NCI-H1092 (cell line): ENCODE measurements at places on chromosomes 6 and 20.

DNA sequence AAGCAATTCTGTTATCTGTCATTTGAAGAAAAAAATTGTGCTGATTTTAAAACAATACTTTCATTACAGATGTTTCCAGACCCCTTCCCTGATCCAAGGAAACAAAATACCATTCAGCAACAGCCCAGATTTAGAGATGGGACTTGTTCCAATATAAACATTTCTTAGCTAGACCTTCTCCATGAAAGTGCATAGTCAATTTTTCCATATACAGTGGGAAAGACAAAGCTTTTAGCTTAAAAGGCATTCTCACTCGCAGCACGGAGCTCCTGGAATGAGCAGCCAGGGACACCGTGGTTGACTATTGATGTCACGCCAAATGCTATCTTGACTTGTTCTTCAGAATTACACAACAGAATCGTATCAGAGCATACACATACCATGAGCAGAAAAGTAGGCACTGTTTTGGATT, 21.5 kb downstream of the LAMA4 start:
- no peak for DNase-seq

- DNase-seq, result no peak
Observed at GRCh38 chr20:46183768-46184167, 65.7 kb downstream of the CD40 start.

GRCh38 chr6:121677571-121677970, 242.1 kb downstream of the GJA1 start:
- DNase-seq, result no peak

GRCh38 chr6:154488802-154489437, 21.6 kb downstream of the CNKSR3 start:
- DNase-seq, result no peak

DNA sequence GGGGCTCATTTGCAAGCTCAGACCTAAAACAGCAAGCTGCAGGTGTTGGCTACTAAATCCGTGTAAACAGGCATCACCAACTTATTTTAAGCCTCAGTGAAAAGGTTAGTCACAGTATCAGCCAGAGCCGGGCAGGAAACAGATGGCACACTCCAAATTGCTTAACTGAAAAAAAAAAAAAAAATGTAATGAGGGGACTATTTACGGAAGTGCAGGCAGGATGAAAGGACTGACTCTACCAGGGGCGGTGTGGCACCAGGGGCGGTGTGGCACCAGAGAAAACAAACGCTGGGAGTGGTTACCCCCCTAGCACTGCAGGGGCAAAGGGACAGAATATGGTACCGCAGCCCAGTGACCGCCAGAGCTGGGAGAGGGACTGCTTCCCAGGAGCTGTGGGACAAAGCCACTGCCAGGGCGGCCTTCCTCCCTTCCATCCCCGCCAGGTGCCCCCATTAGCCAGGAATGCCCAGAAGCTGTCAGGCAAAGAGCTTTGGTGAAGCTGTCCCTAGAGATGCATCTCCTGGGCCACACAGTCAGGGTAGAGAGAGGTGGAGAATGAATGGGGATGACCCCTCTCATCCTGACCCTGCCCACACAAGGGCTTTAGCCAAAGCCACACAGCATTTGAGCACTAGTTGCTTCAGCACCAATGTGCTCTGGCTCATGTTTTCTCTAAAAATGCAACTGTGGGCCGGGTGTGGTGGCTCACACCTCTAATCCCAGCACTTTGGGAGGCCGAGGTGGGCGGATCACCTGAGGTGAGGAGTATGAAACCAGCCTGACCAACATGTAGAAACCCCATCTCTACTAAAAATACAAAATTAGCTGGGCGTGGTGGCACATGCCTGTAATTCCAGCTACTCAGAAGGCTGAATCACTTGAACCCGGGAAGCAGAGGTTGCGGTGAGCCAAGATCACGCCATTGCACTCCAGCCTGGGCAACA, 39.6 kb upstream of the GFOD1 start:
- DNase-seq, result no peak

DNA sequence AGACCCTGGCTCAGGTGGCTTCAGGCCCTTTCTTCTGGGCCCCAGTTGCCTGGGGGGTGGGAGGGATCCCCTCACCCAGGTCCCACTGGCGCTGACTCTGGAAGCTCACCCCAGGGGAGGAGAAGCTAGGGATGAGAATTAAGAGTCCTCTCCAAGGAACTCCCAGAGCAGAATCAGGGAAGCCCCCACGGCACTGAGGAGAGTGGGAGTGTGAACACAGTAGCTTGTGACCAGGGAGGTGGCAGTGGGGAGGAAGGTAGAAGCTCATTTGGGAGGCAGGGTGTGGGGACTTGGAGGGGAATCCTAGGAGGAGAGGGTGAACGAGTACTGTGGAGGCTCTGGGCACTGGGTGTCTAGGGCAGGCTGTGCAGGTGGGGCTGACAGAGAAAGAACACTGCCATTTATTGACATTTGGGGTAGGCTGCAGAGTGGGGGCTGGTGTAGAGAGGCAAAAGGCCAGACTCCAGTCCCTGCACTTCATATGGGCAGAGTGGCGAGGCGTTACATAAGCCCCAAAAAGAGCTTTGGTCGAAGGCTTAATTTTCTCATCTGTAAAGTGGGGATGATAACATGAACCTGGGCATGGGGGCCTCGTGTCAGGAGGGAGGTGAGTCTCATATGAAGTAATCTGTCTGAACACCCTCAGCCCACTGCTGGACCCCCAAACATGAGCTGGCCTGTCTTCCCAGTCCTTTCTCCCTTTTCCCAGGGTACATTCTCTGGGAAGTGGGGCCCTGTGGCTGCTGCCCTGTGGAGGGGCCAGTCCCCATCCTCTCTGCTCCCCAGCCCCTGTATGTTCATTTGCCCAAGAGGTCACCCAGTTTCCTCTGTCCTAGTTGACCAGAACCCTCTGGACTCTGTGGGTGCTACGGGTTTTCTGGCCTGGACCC, 80.5 kb downstream of the VEGFA start:
- DNase-seq, result no peak

DNA sequence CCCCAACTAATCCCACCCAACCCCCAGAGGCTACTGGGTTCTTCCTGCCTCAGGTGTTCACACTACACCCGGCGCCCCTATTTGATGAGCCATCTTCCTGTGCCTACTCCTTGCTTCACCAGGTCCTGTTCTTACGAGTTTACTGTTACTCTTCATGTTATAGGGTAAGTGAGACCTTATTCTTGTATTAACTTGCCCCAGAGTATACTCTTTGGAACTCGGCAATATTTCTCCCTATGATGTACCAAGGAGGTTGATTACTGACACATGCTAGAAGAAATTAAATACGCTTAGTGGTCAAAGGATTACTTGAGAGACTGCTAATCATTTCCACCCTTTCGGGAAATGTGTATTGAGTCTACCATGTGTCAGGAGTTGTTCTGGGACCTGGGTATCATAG, 8.9 kb downstream of the RING1 start:
- no peak for DNase-seq

DNA sequence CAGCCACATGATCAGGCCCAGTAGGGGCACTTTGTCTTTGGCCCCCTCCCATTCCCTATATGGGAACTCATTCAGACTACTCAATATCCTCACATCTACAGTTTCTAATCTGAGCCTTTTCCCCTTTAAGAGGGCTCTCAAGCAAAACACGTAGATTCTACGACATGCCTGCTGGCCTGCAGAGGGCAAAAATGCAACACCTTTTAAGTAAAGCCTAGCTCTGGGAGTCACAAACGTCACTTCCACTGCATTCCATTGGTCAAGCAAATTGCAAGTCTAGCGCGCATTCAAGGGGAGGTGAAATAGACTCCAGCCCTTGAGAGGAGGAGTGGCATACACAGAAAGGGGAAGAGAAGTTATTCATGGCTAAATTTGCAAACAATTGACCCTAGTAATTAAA, 70.6 kb downstream of the CDC40 start:
- DNase-seq, result no peak

- DNase-seq, result peak; percentile 18
Observed at GRCh38 chr20:63027922-63028389, 21.2 kb upstream of the BHLHE23 start.

DNA sequence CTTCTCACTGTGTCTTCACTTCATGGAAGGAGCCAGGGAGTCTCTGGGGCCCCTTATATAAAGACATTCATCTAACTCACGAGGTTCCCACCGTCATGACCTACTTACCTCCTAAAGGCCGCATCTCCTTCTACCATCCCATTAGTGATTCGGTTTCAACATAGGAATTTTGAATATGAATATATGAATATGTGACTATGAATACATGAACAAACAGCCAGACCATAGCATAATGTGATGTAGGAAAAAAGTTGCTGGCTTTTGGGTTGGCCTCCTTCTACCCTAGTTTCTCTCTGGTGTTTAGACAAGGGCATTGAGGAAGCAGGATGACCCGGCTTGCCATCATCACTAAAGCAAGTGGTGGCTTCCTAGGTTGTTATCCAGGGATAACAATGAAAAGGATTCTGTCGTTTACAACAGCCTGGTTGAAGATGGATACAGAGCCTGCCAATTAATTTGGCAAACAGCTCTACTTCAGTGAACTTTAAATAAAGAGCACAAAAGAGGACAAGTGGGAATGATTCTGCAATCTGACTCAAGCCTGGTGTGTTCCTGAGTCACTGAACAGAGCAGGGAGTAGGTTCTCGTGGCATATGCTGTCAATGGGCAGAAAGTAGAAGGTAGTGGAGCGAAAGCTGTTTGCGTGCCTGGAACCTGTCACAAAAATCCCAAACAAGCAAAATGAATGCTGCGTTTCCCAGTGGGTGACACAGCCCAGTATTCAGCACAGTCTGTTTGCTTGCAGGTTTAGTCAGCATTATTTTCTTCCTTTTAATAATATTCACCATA, 44.0 kb upstream of the DOK5 start:
- peak; percentile 19 for DNase-seq

GRCh38 chr20:40331807-40332560, 357.1 kb downstream of the MAFB start:
- peak; percentile 76 for DNase-seq

- peak; percentile 45 for DNase-seq
Observed at GRCh38 chr6:109187399-109188114, 92.2 kb downstream of the CEP57L1 start.

- no peak for DNase-seq
Observed at GRCh38 chr6:139480356-139481165, 106.1 kb upstream of the CITED2 start.

GRCh38 chr20:24411834-24412216, 57.6 kb upstream of the SYNDIG1 start:
- no peak for DNase-seq

DNA sequence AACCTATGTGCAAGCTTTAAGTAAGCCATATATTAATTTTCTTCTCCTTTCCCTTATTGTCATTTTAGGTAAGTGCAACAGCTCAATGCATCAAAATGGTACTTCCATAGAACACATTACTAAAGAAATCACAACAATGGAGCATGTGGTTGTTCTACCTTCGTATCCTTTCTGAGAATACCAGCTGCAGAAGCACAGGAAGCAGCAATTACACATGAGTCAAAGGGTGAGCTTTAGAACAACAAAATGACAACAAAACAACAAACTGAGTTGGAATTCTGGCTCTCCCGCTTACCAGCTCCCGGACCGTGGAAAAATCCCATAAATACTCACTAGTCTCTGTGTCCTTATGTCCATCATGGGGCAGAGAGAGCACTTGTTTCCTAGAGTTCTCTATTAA, 108.9 kb downstream of the BCAS1 start:
- DNase-seq, result no peak

- no peak for DNase-seq
Observed at GRCh38 chr6:7201444-7201731, 93.6 kb downstream of the RREB1 start.

DNA sequence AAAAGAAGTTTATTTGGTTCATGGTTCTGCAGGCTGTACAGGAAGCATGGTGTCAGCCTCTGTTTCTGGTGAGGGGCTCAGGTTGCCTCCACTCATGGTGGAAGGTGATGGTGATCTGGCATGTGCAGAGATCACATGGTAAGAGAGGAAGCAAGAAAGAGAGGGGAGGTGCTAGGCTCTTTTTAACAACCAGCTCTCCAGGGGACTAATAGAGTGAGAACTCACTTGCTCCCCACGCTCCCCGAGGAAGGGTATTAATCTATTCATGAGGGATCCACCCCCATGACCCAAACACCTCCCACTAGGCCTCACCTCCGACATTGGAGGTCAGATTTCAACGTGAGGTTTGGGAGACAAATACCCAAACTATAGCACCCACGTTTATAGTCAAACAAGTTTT, 4.0 kb upstream of the GJB7 start:
- DNase-seq, result no peak

DNA sequence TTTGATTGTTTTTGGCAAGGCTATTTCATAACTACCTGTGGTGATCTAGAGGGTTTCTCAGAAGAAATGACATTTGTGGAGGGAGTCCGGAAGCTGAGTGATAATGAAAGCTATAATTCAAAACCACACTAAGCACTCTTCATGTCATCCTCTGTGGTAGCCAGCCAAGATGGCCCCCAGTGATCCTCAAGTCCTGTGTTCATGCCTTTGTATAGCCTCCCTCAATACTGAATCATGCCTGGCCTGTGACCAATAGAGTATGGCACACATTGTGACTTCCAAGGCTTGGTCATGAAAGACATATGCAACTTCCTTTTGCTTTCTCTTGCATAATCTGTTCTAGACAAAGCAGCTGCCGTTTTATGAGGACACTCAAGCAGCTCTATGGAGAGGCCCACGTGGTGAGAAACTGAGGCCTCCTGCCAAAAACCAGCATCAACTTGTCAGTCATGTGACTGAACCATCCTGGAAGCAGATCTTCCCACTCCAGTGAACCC, 12.8 kb upstream of the DNAAF9 start:
- DNase-seq, result no peak

GRCh38 chr6:48057601-48058000, 53.4 kb downstream of the PTCHD4 start:
- no peak for DNase-seq

GRCh38 chr6:98835149-98836024, 1.0 kb downstream of the POU3F2 start:
- peak; percentile 13 for DNase-seq

GRCh38 chr6:124973780-124974179, 11.5 kb downstream of the RNF217 start:
- no peak for DNase-seq

DNA sequence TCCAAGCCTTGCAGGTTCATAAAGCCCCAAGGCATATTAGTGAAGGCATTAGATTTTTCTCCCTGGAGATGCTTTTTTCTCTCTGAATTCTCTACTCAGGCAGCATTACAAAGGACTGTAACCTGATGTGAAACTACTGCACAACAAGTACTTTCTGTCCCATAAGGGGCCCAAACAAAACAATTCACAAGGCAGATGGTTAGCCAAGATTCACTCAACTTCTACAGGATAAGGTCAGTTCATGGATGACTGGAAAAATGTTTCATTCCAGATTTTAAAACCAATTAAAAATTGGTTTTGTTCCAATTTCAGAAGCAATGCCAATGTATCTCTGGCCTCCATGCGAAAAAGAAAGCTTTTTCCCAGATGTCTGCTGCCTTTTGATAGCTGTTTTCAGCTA, 181.8 kb downstream of the KHDC1L start:
- DNase-seq, result no peak
